ENCODE measurements at places on chromosomes 3 and 15.

DNA sequence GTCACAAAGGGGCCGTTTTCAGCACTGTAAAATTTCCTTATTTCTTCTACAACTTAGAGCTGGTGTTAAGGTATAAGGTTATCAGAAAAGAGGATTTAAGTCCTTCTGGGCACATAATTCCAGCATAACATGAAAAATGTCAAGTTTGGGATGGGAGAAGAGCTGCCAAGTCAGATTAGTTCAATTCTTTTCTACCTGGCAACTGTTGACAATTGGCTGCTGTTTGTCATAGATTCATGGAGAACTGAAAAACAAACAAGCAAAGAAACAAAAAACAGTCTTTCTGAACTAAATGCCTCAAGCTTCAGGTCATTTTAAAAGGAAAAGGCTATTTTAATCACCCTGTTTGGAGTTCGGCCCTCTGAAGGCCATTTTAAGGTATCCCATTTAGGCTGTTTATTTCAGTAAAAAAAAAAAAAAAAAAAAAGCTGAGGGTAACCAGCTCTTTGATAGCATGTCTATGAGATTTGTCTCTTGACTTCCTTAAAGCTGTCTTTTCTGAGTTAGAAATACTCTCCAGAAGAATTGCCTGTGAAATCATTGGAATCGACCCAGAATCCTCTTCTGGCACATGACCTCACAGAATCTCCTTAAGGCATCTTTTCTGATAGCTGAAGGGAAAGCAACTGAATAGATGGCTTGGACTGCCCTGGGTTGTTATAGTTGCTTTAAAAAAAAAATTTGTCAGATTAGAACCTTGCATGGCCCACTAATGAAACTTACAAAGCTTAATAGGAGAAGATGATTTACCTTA, 173.3 kb downstream of the SEMA6D start:
- no peak for DNase-seq

DNA sequence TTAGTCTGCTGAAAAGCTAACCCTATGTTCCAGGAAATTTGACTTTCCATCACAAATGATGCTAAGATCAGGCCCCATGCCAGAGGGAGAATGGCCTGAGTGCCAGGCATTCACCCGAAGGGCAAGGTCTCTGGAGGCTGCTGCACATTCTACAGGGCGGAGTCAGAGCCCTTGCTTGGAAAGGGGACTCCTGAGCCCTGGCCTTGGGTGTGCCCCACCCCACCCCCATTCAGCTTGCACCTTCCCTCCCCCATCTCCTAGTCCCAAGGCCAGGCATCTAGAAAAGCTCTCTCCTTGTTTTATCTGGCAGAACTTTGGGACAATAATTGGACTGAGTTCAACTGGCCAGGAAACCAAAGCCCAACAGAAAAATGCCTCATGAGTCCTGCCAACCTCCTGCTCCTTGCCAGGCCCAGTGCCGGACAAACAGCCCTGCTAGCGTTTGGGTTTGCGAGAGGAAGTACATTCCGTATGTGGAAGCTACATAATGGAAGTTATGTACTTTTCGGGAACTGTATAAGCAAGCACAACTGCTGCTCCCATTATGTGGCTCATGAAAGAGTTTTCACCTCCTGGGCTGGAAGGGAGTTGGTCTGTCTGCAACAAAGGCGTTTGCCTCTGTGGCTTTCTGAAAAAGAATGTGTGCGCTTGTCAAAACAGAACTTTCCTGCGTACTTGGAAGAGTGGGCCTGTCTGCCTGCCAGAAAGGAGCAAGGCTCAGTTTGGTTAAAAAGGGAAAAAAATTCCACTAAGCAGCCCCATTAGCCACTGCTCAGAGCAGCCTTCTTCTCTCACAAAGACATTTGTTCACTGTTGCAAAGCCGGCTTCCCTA, 321.5 kb upstream of the CTNNB1 start:
- no peak for DNase-seq

- no peak for DNase-seq
Measured at GRCh38 chr15:50210462-50211157, 28.6 kb downstream of the SLC27A2 start.

DNA sequence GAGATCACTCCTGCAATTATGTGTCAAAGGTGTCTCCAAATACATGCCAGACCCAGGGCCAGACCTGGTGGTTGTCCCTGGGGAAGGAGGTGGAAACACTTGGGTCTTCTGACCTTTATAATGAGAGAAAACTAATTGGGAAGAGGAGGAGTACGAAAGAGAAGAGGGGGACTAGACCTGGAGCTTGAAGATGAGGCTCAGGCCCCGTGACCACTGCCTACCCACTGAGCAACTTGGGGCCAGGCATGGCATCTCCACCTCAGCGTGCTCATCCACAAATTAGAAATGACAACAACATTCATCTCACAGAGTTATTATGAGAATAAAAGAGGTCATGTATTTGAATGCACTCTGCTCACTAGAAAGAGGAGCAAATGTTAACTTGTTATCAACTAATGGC, 19.4 kb upstream of the SPTBN5 start:
- no peak for DNase-seq

- DNase-seq = no peak
Measured at GRCh38 chr3:126826693-126827092, 122.7 kb downstream of the CHCHD6 start.

DNA sequence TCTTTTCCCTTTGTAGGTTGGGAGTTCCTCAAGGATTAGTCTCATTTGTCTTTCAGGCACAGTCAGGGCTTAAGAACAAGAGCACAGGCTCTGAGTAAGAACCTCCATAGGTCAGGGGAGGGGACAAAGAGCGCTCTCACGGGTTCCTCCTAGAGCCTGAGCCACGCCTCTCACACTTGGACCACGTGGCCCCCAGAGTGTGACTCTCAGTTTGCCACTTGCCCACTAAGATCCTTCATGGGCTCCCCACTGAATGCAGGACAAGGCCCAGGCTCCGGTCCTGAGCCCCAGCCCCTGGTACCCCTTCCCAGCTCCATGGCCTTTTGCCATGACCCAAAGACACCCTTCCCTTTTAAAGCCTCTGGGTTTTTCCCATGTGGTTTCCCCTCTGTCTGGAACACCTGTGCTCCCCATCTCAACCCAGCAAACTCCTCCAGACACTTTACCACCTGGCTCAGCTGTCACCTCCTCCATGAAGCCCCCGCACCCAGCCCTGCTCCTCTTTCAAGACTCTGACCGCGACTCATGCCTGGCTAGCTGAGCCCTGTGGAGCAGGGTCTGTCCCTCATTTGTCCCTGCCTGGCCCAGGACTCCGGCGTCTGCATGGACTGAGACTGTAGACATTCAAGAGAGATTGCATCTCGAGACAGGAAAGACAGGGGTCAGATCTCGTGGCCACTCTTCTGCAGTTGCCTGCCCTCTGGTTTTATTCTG, 32.7 kb downstream of the IQSEC1 start:
- DNase-seq = no peak

DNA sequence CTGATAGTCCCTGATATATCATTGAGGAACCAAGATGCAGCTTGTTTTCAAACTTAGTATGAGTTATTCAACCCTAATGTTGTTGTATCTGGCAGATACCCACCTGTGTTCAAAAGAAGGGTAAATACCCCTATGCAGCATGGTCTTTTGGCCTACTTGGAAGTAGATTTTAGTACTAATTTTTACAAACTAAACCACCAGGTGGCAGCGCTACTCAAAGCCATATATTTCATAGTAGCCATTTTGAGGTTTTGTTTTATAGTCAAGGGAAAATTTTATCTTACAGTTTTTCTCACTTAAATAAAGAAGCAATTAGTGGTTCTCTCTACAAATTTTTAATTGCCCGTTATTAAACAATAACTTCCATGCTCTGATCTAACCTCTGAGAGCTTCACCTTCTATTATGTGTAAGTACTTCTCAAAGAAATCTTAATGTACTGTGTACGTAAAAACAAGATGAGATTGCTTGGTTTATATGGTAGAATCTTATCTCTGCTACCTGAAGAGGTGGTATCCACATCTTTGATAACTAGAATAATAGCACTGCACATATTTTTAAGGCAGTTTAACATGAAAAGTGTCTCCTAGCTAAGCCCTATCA, 31.5 kb upstream of the MLF1 start:
- no peak for DNase-seq

- no peak for DNase-seq
Measured at GRCh38 chr3:99330924-99331532, 307.4 kb upstream of the COL8A1 start.

- DNase-seq = no peak
Measured at GRCh38 chr3:13457593-13457992, 22.5 kb upstream of the HDAC11 start.

DNA sequence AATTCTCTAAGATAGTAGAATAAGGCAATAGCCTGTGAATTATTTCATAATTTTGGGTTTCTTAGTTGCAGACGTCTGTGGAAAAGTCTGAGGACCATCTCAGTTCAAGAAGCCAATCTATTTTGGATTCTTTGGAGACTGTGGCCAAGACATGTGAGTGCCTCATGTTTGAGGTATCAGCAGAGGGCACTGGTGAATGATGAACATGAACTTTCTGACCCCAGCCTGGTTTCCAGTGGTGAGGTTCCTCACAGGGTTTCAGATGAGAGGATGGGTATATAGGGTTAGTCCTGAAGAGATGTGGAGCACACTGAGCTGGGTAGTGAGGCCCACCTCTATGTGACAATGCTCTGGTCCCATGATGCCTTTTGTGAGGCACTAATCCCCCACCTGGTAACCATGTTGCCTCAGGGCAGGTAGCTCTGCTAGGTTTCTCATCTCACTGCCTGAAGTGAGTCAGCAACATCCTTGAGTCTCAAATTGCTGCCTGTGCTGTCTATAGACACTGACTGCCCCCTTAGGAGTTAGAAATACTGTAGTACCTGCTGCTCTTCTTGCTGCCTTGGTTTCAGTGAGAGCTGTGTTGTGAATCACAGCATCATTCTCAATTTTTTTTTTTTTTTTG, 32.3 kb downstream of the C3orf62 start:
- peak; percentile 83 for DNase-seq

GRCh38 chr3:133535971-133536881, 37.3 kb upstream of the CDV3 start:
- DNase-seq = peak; percentile 66

GRCh38 chr3:169822983-169823382, 10.3 kb upstream of the LRRC34 start:
- DNase-seq = no peak

DNA sequence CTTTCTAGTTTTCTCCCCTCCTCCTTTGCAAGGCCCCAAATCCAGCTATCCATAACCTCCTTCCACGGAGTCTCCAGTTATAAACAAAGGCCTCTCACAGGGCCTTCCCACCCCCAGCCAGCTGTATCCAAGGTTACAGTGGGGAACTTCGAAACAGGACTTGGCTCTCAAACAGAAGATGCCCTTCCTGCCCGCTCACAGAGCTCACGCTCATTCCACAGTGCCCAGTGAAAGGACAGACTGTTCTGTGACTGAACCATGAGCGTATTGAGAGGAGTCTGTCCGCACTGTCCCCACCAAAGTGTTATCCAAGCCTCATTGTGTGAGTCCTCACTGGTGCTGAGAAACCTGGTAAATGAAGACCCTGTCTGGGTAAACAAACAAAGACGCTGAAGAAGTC, 35.4 kb downstream of the ARHGAP31 start:
- no peak for DNase-seq

DNA sequence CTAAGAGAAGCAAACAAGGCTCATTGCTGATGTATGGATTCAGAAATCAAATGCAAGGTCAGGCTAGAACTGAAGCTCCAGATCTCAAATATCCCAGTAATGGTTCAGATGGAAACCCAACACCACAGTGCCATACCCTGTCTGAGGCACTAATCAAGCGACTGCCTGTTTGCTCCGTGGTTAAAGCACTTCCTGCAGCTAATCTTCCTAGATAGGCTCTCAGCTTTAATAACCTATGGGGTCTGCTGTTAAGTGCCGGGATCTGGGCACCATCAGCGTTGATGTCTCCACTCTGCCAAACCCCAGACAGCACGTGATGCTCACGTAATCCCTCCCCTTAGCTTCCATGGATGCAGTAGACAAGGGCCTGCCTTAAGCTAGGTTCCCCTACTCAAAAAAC, 262.6 kb downstream of the MECOM start:
- no peak for DNase-seq

GRCh38 chr3:46946416-46946815, 30.1 kb downstream of the CCDC12 start:
- DNase-seq = peak; percentile 85

DNA sequence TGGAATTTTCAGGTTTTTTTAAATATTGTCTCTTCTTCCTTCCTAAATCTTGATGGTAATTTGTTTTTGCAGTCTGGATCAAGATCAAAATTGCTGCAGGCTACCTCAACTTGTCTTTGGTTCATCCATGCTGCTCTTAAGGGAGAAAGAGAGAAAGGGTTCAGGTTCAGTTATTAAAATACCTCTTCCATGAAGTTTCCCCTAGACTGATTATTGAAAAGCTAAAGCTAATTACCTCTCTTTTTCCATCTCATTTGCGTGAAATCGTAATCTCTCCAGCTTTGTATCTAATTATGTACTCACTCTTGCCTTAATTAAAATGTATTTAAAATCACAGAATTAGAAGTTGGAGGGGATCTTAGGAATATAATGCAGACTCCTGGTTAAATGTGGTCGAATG, 52.7 kb downstream of the SLC28A2 start:
- DNase-seq = no peak
